Karpas-422 (cell line): ENCODE measurements at places on chromosomes 7 and 10. TPM values are rescaled to one million over a fixed set of nuclear protein-coding genes. Genes with fewer than 3 reads are reported as not detected.

The MLXIPL gene
- total RNA-seq, result not detected in 2 replicates

The SFTPA1 gene
- total RNA-seq, result not detected in 2 replicates

The PIK3CG gene
- total RNA-seq, result 87.6 and 118 TPM in 2 replicates

The ZC3HAV1 gene
- 44.2 and 49.2 TPM in 2 replicates for total RNA-seq

The NKX1-2 gene
- not detected in 2 replicates for total RNA-seq

The NUTM2B gene
- 0.34 and 0.61 TPM in 2 replicates for total RNA-seq

The ZDHHC4 gene
- 48.4 and 66.1 TPM in 2 replicates for total RNA-seq

The PLXNA4 gene
- total RNA-seq, result 0.29 and 0.48 TPM in 2 replicates

The SLIT1 gene
- 1.0 and 2.2 TPM in 2 replicates for total RNA-seq
